H4 (cell line): ENCODE measurements at places on chromosomes 4 and X. TPM values are rescaled to one million over a fixed set of nuclear protein-coding genes. Genes with fewer than 3 reads are reported as not detected.

Gene UGT2B10
- not detected in 2 replicates for total RNA-seq

DNA sequence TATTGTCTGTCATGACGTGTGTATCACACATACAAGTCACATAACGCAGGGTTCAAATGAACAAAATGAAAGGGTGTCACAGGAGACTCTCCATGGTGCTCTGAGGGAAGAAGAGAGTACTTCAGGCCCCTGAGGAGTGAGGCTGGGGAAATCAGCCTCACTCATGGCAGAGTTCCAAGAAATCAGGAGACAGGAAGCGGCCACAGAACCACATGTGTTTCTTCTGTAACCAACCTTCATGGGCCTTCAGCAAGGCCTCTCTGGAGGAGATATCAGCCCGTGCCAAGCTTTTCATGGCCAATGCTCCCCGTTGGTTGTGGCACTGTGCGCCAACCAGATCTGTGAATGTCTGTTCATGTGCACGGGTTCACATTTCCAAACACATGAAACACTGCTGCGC, 76.0 kb downstream of the NAT8L start:
- peak; percentile 71 for DNase-seq

Gene MFAP3L
- total RNA-seq, result 3.6 and 4.3 TPM in 2 replicates

Gene SMR3A
- not detected in 2 replicates for total RNA-seq

DNA sequence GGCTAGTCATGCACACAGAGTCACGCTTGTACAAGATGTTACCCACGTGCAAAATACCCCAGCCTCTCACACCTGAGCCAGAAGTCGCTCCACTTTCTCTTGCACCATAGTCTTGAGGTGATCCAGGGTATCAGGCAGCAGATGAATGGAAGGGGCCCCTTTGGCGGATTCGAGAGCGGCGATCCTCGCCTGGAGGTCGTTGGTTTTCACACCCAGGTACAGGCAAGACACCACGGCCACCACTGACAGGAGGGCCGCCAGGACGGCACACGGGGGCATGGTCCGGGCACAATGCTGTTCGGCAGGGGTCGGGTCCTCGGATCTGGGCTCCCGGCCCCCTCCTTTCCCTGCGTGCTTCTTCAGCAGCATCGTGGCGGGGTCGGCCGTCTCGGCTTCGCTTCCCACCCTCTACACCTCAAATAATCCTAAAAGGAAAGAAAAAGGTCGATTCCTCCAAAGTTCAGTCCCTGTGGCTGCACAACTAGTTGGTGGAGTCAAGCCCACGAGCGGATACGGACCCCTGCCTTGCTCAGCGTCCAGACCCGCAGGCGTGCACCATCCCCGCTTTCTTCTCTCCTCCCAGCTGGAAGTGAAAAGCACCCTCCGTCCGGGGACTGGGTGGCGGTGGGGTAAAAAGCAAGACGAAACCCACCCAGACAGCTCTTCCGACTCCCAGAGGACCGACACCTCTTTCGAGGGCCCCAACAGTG, 652 bp downstream of the COL25A1 start:
- DNase-seq, result no peak

DNA sequence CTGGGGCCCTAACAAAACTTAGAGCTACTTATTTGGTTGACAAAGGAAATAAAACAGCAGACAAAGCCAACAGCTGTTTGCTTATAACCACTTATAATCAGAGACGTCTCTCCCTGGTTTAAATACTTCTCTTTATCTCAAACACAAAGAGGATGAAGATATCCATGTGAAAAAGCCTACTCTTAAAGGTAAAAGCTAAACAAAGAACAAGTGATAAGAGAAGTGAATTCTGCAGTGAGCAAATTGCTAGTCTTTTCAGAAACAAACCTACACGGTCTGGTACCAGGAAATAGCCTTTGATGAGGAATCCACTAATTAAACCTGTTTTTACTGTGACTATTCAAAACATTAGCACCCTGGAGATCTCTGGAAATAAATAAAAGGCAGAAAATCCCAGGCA, 46.7 kb downstream of the GRIA3 start:
- no peak for DNase-seq

Gene CSN1S1
- total RNA-seq, result not detected in 2 replicates

DNA sequence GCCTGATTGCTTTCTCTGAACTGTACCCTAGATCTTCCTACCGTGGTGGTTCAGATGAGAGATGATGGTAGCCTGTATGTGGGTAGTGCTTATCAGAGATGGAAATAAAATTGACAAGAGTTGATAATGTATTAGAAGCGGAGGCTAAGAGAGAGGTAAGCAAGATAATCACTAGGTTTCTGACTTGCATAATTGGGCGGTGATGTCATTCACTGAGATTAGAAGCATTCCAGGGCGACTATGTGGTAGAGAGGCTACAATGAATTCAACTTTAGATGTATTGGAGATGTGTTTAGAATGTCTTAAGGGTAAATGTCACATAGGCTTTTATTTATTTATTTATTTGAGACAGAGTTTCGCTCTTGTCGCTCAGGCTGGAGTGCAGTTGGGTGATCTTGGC, 415 bp upstream of the TENM3 start:
- peak; percentile 66 for DNase-seq

DNA sequence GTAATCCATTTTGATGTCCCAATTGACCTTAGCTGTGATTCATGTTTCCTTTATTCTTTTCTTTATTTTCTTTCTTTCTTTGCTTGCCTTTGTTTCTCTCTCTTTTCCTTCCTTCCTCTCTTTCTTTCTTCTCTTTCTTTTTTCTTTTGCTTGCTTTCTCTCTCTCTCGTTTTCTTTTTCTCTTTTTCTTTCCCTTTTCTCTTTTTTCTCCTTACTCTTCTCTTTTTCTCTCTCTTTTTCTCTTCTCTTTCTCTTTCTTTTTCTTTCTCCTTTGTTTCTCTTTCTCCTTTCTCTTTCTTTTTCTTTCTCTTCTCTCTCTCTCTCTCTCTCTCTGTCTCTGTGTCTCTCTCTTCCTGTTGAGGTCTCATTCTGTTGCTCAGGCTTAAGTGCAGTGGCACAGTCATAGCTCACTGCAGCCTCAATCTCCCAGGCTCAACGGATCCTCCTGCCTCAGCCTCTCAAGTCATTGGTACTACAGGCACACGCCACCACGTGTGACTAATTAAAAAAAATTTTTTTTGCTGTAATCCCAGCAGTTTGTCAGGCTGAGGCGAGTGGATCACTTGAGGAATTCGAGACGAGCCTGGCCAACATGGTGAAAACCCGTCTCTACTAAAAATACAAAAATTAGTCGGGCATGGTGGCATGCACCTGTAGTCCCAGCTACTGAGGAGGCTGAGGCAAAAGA, 8.0 kb upstream of the DHRSX start:
- no peak for DNase-seq

GRCh38 chrX:104113222-104113965, 1.1 kb downstream of the ZCCHC18 start:
- peak; percentile 68 for DNase-seq

- peak; percentile 50 for DNase-seq
Measured at GRCh38 chr4:176277162-176277904, 8.3 kb upstream of the ASB5 start.

- peak; percentile 9 for DNase-seq
Measured at GRCh38 chrX:51860679-51861078, 32.7 kb upstream of the MAGED1 start.

DNA sequence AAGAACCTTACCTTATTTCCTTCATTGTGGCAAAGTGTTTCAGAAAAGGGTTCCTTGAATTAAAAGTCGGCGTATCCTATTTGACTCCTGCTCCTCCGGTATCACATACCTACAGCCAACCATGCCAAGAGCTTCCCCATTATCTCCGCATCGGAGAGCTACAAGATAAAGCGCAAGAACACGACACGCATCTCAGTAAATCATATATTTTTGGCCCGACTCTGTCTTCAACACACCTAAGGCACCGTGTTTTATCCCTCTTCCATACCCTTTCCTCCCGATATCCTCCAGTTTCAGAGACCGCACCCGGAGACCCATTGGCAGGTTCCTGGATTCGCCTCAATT, 497 bp upstream of the THAP9 start:
- DNase-seq, result peak; percentile 13

Gene OPRPN
- total RNA-seq, result not detected in 2 replicates

Gene ADGRL3
- not detected in 2 replicates for total RNA-seq

DNA sequence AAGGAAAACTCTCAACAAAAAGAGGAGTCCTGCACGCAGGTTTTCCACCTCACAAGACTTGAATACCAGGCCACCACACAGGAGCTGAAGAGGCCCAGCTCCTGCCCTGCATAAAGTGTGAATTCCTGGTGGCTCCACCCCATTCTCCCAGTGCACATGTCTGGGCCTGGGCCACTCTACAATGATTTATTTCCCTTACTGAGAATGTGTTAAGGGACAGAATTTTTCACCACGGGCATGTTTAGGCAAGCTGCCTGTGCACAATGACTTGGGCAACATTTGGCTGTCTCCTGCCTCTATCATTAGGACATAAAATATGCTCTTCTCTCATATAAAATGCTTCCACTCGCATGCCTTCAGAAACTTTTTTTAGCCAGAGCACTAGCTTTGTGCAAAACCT, 197.1 kb downstream of the SLC7A11 start:
- no peak for DNase-seq

DNA sequence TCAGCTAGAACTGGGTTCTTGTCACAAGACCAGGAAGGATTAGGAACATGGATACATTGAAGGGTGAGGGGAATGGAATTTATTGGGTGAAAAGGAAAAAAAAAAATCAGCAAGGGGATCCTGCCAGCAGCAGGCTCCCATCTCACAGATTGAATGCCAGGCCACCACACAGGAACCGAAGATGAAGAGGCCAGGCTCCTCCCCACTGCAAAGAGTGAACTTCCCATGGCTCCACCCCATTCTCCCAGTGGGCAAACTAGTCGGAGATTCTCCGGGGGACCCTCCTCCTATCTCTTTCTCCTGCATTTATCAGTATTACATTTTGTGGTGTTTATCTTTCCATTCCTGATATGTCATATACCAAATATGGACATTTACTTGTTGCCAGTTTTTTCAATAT, 46.0 kb upstream of the MAGED1 start:
- DNase-seq, result no peak

Gene CT45A1
- not detected in 2 replicates for total RNA-seq

Gene NSUN7
- total RNA-seq, result not detected in 2 replicates

GRCh38 chrX:120335289-120335688, 24.0 kb upstream of the TMEM255A start:
- no peak for DNase-seq

Gene PGM2
- 36.2 and 46.5 TPM in 2 replicates for total RNA-seq

DNA sequence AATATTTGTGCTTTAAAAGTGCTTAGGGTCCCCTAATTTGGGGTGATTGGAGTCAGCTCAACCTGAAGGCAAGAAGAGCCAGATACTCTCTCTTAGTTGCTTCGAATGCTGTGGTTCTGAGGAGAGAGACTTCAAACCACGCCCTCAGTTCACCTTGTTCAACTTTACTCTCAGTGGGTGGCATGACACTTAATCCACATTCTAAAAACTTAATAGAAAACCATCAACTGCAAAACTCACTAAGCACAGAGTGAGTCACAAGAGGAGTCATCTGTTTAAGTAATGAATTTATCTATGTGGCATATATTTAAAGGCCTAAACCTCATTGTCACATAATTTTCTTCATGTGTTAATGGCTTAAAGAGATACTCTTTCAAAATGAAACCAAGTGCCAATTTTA, 99.5 kb upstream of the SLC4A4 start:
- peak; percentile 38 for DNase-seq

- DNase-seq, result no peak
Measured at GRCh38 chr4:48472794-48473193, 10.3 kb upstream of the SLC10A4 start.

GRCh38 chrX:139581068-139581467, 50.5 kb downstream of the F9 start:
- no peak for DNase-seq

DNA sequence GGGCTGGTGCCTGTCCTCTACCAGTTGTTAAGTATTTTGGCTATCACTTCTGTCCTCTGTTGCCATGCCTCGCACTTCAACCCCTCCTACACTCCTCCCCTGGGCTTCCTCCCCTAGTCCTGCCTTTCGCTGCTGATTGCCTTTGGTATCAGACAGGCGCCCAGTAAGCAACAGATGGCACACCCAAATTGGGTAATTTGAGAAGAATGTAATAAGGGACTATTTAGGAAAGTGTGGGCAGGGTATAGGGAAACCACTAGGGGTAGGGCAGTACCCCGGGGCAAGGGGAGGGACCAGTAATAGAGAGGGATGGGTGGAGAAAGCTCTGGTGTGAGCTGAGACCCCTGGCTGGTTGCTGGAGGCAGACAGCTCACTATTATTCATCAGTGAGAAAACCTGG, 172.7 kb upstream of the USP9X start:
- DNase-seq, result no peak

DNA sequence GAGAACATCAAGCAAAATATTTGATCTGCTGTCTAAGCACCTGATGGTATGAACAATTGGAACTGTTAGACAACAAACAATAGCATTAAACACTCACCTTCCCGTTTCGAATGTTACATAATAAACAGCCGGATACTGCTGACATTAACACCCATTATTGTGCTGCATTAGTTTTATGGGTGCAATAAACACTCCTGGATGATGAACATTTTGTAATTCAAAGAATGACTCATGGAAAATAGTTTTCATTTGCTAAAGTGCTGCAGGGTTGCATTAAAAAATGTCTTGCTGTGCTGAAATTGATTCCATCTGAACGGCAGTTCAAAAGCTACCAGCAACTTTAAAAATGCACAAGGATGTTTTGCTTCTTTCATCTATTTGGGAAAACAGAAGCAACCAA, 100.8 kb upstream of the SORBS2 start:
- DNase-seq, result no peak

DNA sequence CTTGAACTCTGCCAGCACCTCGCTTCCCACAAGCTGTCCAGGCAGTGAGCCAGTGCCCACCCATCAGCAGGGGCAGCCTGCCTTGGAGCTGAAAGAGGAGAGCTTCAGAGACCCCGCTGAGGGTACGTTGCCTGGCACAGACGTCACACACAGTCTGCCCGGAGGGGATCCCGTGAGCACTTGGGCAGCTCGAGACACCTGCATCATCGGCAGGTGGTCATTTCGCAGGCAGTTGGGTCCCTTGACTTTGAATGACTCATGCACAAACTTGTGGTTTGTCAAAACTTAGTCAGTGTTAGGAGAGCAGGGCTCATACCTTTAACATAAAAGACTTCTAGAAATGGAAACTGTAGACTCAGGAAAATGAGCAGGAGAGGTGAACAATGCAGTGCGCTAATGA, 9.9 kb downstream of the TACC3 start:
- DNase-seq, result no peak

DNA sequence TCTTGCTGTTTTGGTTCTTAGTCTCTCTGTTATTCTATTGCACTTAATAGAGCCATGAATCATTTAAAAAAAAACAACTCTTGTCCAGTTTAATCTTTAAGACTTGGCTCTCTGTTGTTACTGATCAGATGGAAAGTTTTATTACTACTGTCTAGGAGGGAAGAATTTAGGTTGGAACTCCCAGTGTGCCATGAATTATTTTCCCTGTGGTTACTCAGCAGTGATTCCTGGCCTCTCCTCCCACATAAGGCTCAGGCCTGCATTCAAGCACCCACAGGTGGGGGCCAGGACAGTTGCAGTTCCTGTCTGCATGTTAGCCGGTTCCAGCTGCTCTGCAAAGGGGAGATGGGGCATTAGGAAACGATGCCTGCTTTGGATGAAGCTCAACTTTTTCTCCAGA, 29.8 kb upstream of the ESX1 start:
- DNase-seq, result no peak

Gene MAOB
- not detected in 2 replicates for total RNA-seq
